ENCODE measurements at places on chromosomes 4 and X. TPM values are rescaled to one million over a fixed set of nuclear protein-coding genes. Genes with fewer than 3 reads are reported as not detected.

The SLC25A14 gene
- total RNA-seq: 11.7 TPM

The ZNF518B gene
- 22.9 TPM for total RNA-seq

The SLC9B1 gene
- total RNA-seq: 2.0 TPM

The USP26 gene
- total RNA-seq: not detected

The ZMAT1 gene
- 6.0 TPM for total RNA-seq

The DOK7 gene
- not detected for total RNA-seq

The PAGE2B gene
- total RNA-seq: not detected

The GSTCD gene
- 8.1 TPM for total RNA-seq

The NDP gene
- not detected for total RNA-seq

The MXRA5 gene
- total RNA-seq: not detected

The NALF2 gene
- 1.9 TPM for total RNA-seq

The CXCL8 gene
- total RNA-seq: not detected

The SEL1L3 gene
- total RNA-seq: 61.8 TPM

The FAM47E gene
- total RNA-seq: not detected

The CXCL1 gene
- total RNA-seq: not detected

The RPS6KA6 gene
- not detected for total RNA-seq

The ARHGAP36 gene
- total RNA-seq: not detected

The ELF2 gene
- 44.1 TPM for total RNA-seq

The GAGE2A gene
- not detected for total RNA-seq

The PDE5A gene
- total RNA-seq: 0.12 TPM

The GRPEL1 gene
- 33.3 TPM for total RNA-seq

The CPE gene
- total RNA-seq: not detected

The IL15 gene
- 1.1 TPM for total RNA-seq

The RASSF6 gene
- not detected for total RNA-seq

The COQ2 gene
- total RNA-seq: 13.1 TPM

The CYP2U1 gene
- 3.4 TPM for total RNA-seq

The PPEF1 gene
- total RNA-seq: 0.34 TPM

The FGB gene
- total RNA-seq: not detected

The IKBKG gene
- total RNA-seq: 43.4 TPM

The GPR34 gene
- total RNA-seq: not detected

The PAGE5 gene
- not detected for total RNA-seq

The PDGFRA gene
- total RNA-seq: 0.13 TPM

The BCORL1 gene
- 7.6 TPM for total RNA-seq

The ADH7 gene
- total RNA-seq: not detected

The UGT8 gene
- total RNA-seq: not detected

The PLXNA3 gene
- total RNA-seq: 47.6 TPM

The PSAPL1 gene
- total RNA-seq: not detected

The FAAH2 gene
- total RNA-seq: 2.3 TPM

The NLRP2B gene
- not detected for total RNA-seq

The FATE1 gene
- not detected for total RNA-seq

The GYG2 gene
- not detected for total RNA-seq

The DLG3 gene
- 15.4 TPM for total RNA-seq

The HSFX2 gene
- total RNA-seq: not detected

The LEF1 gene
- 395 TPM for total RNA-seq

The GPC3 gene
- total RNA-seq: 1.1 TPM

The SLIT2 gene
- not detected for total RNA-seq

The CCNA2 gene
- 77.9 TPM for total RNA-seq

The BTC gene
- total RNA-seq: not detected

The USP27X gene
- total RNA-seq: 3.6 TPM

The DDIT4L gene
- 0.20 TPM for total RNA-seq

The RBM47 gene
- total RNA-seq: 3.0 TPM

The IL2 gene
- total RNA-seq: 0.31 TPM

Data from activated naive CD4-positive, alpha-beta T cell treated with anti-CD3 and anti-CD28 coated beads, Interleukin-2, amount 10 ng/mL, durations not matched to agents 5 hours and 36 hours (primary cell).